ENCODE measurements at places on chromosomes 5 and 9.

- DNase-seq, result no peak
Measured at GRCh38 chr5:151906246-151906645, 18.4 kb downstream of the GLRA1 start.

DNA sequence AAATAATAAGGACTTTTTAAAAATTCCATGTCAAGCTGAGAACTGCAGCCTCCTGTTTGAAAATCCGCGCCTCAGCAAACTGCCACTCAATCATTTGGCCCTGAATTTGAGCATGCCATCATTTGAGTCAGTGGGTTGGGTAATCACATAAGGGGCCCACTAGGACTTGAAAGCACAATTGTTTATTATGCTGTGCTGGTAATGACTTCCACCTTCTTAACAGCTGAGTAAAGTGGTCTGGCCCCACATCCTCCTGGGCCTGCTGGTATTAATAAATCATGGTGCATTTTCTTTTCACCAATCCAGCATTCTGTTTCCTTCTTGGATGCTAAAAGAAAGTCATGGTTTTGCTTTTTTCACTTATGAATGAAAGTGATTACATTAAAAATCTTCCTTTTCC, 103.0 kb upstream of the CTSL start:
- no peak for DNase-seq

- no peak for DNase-seq
Measured at GRCh38 chr9:35754264-35754663, at the start of gene MSMP. TSS of gene MSMP (minus strand) at chr9:35754276. CDS start at chr9:35754129, 147 bp downstream.

GRCh38 chr5:151359391-151359790, 12.0 kb upstream of the SLC36A2 start:
- no peak for DNase-seq

GRCh38 chr9:132238992-132239391, 77.1 kb downstream of the NTNG2 start:
- no peak for DNase-seq

DNA sequence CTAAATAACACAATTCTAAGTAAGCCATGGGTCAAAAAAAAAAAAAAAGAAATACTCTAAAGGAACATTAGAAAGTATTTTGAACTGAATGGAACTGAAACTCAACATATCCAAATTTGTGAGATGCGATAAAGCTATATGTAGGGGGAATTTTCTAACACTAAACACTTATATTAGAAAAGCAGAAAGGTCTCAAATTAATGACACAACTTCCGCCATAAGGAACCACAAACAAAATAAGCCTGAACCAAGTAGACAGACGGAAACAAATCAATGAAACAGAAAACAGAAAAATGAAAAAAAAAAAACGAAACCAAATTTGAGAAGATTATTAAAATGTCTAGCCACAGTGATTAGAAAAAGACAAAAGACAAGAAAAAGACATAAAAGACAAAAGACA, 39.9 kb downstream of the ADAMTS6 start:
- DNase-seq, result no peak

DNA sequence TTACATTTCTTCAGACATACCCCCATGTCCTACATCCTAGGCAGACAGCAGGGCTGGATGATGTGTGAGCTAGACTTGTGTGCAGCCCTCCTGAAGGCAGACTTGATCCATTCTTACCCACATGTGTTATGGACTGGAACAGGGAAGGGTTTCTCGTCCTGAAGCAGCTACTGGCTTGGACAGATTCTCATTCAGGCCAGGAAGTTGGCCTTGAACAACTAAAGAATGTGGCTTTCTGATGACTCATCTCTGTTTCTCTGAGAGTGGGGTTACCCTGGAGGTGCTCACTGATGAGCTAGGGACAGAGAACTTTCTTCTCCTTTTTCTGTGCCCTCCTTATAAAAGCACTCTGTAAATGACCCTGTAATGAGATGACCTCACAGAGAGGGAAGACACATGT, 246.5 kb downstream of the PCSK5 start:
- no peak for DNase-seq

Data from CD8-positive, alpha-beta memory T cell (primary cell).